ENCODE measurements at places on chromosomes 5 and 9.

DNA sequence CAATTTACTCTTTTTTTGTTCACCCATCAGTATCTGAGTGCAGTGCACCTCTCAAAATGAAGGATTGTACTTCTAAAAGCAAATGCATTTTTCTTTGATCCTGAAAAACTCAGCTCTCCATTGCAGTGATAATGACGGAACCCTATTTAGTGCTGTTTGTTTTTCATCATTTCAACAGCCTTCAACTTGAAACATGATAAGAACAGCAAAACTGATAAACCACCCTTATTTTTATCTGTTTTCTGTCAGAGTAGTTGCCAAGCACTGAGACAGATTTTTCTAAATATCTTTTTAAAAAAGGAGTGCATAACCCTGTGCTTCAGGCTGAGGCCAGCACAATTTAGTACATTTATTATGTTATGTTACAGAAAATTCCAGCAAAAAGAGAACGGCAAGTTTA lies 549.8 kb upstream of the DMAC1 start:
- DNase-seq = no peak

- DNase-seq = no peak
Observed at GRCh38 chr9:95124582-95125367, 192.7 kb downstream of the FANCC start.

GRCh38 chr5:3077684-3078083 lies 326.2 kb upstream of the IRX2 start:
- DNase-seq = no peak

- DNase-seq = no peak
Observed at GRCh38 chr9:136757328-136757727, 715 bp downstream of the LCN8 start.

- no peak for DNase-seq
Observed at GRCh38 chr9:80158131-80158530, 586.4 kb downstream of the TLE4 start.

DNA sequence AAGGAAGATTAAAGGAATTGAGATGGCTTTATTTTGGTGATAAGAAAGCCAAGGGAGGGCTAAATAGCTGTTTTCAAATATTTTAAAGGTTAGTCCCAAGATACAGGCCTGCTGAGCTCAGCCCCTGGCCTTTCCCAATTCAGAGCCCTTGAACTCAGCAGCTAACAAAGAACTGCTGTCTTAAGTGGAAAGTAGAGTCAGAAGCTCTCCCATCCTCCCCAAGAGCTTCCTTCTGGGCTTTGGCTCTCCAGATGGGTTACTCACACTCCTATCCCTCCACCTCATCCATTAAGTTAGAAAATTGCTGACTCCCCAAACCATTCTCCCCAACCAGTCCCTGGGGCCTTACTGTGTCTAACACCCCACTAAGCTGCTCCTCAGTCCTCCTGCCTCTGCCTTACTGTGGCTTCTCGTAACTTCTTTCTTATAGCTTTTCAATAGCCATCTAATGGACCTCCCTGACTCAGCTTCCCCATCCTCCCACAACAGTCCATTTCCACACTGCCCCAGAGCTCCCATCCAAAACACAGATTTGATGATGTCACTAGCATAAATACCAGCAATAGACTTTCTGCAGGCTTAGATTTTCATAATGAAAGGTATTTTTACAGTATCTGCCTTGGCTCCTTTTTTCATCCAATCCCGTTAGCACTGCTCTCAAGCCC lies 239.1 kb downstream of the ENC1 start:
- no peak for DNase-seq

DNA sequence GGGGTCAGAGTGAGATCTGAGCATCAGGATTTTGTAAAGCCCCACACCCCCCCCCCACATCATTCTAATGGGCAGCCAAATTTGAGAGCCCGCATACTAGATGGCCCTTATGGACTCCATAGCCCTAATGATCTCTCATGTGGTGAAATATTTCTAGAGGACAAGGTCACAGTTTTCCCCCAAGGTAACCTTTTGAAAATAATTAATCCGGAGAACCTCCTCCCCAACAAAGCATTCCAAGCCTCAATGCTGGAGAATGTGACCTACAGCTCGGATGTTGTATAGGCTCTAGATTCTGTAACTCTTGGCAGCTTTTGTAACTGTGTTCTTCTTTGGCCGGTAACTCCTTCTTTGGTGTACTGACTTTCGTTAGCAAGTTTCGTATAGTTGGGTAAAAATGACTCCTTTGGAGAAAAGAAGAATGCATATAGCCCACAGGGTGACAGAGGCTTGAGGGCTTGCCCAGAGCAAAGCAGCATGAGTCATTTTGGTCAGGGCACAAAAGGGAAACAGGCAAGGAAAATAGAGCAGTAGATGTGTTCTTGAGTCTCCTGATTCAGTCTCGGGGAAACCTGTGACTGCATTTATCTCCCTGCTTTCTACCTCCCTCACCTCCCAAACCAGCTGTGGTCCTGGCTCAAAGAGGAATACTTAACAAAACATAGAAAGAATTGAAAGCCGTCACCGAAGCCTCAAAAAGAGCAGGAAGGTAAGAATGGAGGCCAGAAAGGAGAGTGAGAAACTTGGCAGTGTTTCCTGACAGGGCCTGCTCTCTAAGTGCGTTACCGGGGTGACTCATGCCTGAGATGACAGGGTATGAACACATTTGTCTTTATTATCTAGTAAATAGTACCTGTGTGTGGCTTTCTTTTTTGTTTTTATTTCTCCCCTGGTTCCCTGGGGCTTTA lies 6.6 kb upstream of the XPA start:
- DNase-seq = no peak

DNA sequence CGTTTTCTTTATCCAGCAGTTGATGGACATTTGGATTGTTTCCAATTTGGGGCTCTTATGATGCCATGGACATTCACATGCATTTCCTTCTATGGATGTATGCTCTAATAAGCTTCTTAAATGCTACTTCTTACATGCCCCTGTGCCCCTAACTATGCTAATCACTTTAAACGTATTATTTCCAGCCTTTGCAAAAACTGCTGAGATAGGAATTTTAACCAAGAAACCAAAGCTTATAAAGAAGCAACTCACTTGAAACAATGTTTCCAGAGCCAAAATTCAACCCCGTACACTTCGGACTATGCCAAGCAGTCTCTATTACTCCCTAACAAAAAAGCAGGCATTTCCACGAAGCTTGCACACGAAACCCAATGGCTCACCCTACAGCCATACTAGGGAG lies 545.6 kb upstream of the WWC1 start:
- DNase-seq = no peak

- no peak for DNase-seq
Observed at GRCh38 chr9:78685471-78685870, 388.5 kb downstream of the PSAT1 start.

DNA sequence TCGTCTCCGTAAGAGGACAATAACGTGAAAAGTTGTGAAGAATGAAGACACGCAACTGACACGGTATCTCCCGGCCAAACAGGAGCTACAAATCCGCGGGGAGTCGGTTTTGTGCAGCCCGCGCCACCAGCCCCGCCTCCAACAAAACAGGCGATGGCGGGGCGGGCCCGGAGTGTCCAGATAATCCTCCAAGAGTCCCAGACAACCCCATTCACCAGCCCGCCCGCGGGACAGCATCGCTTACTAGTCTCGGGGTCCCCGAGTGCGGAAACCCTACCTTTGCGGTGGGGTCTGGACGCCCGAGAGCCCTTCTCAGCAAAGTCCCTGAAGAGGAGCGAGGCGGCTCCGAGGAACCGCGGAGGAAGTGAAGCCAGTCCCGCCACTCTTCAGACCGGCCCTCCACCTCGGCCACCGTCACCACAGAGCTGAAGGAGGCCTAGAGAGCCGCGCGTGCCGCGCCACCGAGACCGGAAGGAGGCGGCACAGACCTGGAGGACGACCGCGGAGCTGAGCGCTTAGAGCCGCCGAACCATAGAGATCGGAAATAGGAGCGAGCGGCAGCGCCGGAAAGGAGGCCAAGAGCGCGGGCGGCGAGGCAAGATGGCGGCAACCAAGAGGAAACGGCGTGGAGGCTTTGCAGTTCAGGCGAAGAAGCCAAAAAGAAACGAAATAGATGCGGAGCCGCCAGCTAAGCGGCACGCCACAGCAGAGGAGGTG lies at the start of the genes BRIX1 and RAD1:
BRIX1 (plus strand) TSS at position 573 of the 717 bp plus-strand sequence; CDS start at position 601, 28 bp downstream.
RAD1 (minus strand) TSS at position 366 of the 717 bp plus-strand sequence. CDS start 612 bp downstream, outside the sequence.
- DNase-seq = peak; percentile 91

DNA sequence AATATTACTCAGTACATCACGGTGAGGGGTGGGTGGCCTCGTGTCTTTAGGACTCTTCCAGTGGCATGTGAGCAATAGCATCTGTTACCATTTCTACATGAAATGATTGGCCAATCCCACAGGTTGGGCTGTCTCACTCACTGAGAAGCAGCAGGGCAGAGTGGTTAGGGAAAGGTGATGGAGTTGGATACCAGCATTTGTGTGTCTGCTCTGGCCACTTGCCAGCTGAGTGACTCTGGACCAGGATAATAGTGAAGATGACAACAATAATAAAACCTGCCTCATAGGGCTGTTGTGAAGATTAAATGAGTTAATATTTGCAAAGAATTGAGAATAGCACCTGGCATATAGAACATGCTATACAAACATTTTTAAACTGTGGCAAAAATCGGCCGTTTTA lies 42.0 kb downstream of the IQGAP2 start:
- DNase-seq = no peak

GRCh38 chr5:25540628-25541027 lies 895.9 kb upstream of the CDH10 start:
- no peak for DNase-seq

- DNase-seq = no peak
Observed at GRCh38 chr5:135451581-135452320, 400 bp downstream of the TIFAB start.

DNA sequence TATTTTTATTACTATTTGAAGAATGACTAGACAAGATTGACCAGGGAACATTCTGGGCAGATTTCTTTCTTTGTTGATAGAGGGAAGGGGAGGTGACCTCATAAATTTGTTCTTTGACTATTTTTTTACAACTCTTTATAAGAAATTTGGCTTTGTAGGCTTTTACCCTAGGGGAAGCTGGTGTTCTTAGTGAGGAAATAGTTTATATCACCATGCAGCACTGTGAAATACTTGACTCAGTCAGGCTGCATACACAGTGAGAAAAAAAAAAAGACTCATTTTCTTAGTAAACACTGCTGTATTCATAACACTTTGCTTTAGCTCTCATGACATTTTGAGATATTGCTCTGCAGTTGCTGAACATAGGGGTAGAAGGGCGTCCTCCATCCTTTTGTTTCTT lies 336.6 kb upstream of the PIK3R1 start:
- no peak for DNase-seq

- no peak for DNase-seq
Observed at GRCh38 chr5:14258840-14259239, 115.7 kb downstream of the TRIO start.

DNA sequence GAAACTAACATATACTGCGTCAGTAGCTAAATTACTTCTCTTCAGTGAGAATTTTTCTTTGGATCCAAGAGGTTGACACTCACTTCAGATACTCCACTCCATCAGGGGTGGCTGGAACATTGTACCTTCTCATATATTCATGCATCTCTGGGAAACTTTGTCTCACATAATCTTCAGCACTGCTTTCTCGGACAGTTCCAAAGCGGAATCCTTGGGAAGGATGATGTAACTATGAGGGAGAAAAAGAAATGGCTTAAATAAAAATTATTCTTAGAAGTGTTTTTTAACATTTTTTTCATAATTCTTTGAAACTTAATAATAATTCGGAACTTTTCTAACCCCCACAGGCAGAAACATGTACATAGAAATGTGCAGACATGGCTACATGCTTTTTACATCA lies 33.4 kb upstream of the PPP3R2 start:
- DNase-seq = no peak

DNA sequence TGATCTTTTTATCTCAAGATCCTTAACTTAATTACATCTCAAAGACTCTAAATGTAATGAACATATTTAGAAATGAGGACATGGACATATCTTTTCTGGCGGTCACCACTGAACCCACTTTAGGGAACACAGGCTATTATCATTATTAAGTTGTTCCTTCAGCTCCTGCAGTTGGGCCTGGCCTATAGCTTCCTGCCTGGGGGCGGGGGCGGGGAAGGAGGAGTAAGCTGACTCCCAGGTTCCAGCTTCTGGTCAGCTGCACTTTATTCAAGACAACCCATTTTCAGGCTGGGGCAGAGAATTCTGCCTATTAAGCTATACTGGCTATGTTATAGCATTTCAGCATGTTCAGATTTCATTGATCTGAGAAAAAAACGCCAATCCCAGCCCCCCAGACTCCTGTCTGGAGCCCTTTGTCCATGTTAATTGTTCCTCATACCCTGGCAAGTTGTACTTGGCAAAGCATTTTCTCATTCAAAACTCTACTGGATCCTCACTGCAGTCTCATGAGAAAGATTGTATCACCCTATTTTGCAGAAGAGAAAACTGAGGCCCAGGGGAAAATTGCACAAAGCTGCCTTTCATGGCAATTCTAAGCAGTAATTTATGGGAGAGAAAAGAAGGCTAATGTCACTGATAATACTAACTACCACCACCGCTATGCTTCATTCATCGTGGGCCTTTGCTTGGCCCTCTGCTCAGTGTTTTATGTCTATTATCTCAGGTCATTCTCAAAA lies 25.1 kb downstream of the COL15A1 start:
- no peak for DNase-seq

DNA sequence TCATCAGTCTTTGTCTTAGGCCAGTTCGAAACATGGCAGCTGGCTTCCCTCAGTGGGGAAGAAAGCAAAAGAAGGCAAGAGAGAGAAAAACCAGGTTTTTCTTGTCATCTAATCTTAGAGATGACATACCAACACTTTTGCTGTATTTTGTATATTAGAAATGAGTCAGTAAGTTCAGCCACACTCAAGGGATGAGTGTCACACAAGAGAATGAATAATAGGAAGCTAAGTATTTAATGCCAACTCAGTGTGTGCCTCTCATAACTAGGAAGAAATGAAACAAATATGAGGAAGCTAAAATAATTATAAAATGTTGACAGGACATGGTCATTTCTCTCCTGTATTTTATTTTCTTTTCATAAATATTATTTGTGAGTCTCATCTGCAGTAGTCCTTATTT lies 65.3 kb downstream of the CDH12 start:
- DNase-seq = no peak

- no peak for DNase-seq
Observed at GRCh38 chr5:88322785-88323184, 54.1 kb upstream of the TMEM161B start.

GRCh38 chr5:177366528-177367322 lies 9.0 kb downstream of the RGS14 start:
- DNase-seq = no peak

Measured in effector CD4-positive, alpha-beta T cell (primary cell).